ENCODE measurements at places on chromosomes 16 and 17. TPM values are rescaled to one million over a fixed set of nuclear protein-coding genes. Genes with fewer than 3 reads are reported as not detected.

DNA sequence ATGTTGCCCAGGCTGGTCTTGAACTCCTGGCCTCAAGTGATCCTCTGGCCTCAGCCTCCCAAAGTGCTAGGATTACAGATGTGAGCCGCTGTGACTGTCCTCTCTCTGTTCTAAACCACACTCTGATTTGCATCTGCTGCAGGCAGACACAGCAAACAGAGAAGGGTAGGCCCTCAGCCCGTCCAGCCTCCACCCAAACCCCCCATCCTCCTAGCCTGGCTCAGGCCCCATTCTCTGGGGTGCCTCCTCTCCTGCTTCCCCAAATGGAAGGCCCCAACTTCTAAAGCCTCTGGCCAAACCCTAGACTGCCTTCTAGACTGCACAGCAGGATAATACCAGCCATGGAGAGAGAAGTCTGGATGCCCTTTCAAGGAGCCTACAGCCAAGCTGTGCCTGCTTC lies 4.1 kb upstream of the GFAP start:
- DNase-seq, result no peak
- no peaks in the 10 kb centered on the region for H3K36me3 ChIP-seq
- no peaks in the 10 kb centered on the region for H3K4me1 ChIP-seq
- no peaks in the 10 kb centered on the region for H3K27me3 ChIP-seq

DNA sequence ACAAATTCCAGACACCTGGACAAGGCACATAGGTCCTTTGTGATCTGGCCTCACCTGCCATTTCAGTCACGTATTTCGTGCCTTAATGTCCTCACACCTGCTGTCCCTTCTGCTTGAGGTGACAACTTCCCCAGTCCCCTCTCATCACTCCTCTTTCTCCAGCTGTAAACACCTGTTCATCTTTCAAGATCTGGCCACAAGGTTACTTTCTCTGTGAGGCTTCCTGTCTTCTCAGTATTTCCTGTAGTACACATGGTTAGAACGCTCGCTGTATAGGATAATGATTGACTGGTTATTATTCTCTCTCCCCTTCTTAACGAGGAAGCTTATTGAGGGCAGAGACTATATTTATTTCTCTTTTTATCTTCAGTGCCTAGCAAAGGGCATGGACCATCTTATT lies 74.5 kb upstream of the PMFBP1 start:
- no peak overlapping the region for H3K27ac ChIP-seq
- no peaks in the 10 kb centered on the region for H3K27me3 ChIP-seq
- H3K4me3 ChIP-seq, result no peak overlapping the region

- no peaks in the 10 kb centered on the region for H3K4me1 ChIP-seq
- H3K4me3 ChIP-seq, result no peak overlapping the region
- no peaks in the 10 kb centered on the region for H3K36me3 ChIP-seq
Measured at GRCh38 chr16:56258508-56259424, 67.5 kb downstream of the GNAO1 start.

The KRTAP3-1 gene
- total RNA-seq, result not detected

- H3K36me3 ChIP-seq, result peaks cover 23% of the 10 kb centered on the region
- no peaks in the 10 kb centered on the region for H3K27me3 ChIP-seq
- DNase-seq, result no peak
- H3K4me1 ChIP-seq, result peaks cover 6% of the 10 kb centered on the region
- peak overlapping the region; percentile 96 for H3K27ac ChIP-seq
Measured at GRCh38 chr17:63772801-63773271, 561 bp downstream of the CCDC47 start.

DNA sequence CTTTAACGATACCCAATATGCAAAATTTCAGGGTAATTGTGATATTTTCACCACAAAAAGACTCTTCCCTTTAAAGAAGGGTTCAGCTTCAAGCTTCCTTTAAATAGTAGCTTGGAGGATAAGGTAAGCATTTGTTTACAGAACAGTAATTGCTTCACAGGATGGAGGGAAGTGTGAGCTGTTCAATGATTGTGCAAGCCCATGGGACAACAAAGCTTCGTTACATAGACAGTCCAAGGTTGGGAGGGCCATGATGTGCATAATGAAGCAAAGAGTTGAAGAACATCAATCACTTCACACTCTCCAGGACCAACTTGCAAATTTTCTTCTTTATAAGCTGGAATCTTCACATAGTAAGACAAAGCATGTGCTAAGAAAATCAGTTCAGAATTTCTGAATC lies 145.0 kb upstream of the ASIC2 start:
- no peaks in the 10 kb centered on the region for H3K27me3 ChIP-seq
- no peaks in the 10 kb centered on the region for H3K4me1 ChIP-seq
- H3K36me3 ChIP-seq, result no peaks in the 10 kb centered on the region

- no peaks in the 10 kb centered on the region for H3K36me3 ChIP-seq
- H3K27me3 ChIP-seq, result no peaks in the 10 kb centered on the region
- H3K27ac ChIP-seq, result no peak overlapping the region
- no peak overlapping the region for H3K4me3 ChIP-seq
- H3K4me1 ChIP-seq, result peaks cover 44% of the 10 kb centered on the region
Measured at GRCh38 chr17:76532072-76532651, 5.3 kb downstream of the CYGB start.

The AANAT gene
- total RNA-seq, result not detected

The FBXL16 gene
- total RNA-seq, result 28.0 TPM

- no peak overlapping the region for H3K27ac ChIP-seq
- H3K4me3 ChIP-seq, result no peak overlapping the region
- H3K36me3 ChIP-seq, result no peaks in the 10 kb centered on the region
- H3K4me1 ChIP-seq, result no peaks in the 10 kb centered on the region
Measured at GRCh38 chr17:19727501-19728078, 11.2 kb upstream of the SLC47A2 start.

DNA sequence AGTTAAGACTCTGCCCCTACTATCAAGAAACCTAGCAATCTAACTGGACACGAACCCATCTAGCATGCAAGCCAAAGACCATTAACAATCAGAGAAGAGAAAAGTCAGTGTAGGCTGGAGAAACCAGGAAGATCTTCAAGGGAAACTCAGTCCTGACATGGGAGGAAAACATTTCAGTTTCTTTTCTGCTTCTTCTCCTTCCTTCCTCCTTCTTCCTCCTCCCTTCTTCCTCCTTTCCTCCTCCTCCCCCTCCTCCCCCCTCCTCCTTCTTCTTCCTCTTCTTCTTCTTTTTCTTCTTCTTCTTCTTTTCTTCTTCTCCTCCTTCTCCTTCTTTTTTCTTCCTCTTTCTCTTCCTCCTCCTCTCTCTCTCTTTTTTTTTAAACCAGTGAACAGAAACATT lies 29.6 kb upstream of the SHISA9 start:
- no peak for DNase-seq
- H3K27me3 ChIP-seq, result no peaks in the 10 kb centered on the region

The C17orf50 gene
- total RNA-seq, result not detected

DNA sequence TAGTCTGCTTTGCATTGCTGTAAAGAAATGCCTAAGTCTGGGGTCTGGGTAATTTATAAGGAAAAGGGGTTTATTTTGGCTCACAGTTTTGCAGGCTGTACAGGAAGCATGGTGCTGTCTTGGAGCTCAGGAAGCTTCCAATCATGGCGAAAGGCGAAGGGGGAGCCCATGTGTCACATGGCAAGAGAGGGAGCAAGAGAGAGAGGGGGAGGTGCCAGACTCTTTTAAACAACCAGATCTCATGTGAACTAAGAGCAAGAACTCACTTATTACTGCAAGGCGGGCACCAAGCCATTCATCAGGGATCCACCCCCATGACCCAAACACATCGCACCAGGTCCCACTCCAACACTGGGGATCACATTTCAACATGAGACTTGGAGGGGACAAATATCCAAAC lies 148.2 kb upstream of the HS3ST2 start:
- no peaks in the 10 kb centered on the region for H3K4me1 ChIP-seq
- H3K27ac ChIP-seq, result no peak overlapping the region
- H3K36me3 ChIP-seq, result no peaks in the 10 kb centered on the region
- DNase-seq, result no peak
- peaks cover 23% of the 10 kb centered on the region for H3K27me3 ChIP-seq

The LRRC3C gene
- total RNA-seq, result not detected

DNA sequence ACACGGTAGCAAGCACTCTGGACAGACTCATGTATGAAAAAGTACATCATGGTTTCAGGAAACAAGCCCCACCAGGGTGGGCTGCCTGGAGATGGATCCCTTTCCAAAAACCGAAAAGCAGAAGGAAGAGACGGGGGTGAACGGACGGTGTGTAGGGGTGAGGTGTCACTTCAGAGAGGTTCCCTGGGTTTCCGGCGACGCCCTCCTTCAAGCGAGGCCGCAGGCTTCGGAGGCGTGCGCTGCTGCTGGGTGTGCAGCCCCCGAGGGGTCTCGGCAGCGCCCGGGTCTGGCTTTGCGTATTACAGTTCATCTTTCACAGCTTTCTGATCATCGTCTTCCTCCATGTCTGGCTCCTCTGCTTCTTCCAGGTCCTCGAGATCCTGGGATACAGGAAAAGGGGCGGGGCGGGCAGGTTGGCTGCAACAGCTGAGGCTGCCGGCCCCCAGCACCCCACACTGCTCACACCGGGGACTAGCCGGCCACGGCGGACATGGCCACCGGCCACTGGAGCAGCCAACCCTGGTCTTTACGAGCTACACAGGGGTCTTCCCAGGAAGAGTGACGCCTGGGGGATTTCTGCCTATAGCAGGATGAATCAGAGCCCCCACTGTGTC lies 9.0 kb upstream of the PPP1R27 start:
- no peak for DNase-seq
- no peak overlapping the region for H3K27ac ChIP-seq
- H3K36me3 ChIP-seq, result peaks cover 5% of the 10 kb centered on the region
- H3K4me1 ChIP-seq, result 0 out of 2 replicates have a peak, but pooled peaks cover 4% of the 10 kb centered on the region
- no peak overlapping the region for H3K4me3 ChIP-seq

GRCh38 chr17:32267690-32268205 lies 2.1 kb downstream of the RHBDL3 start:
- H3K4me1 ChIP-seq, result peaks cover 5% of the 10 kb centered on the region
- no peaks in the 10 kb centered on the region for H3K36me3 ChIP-seq
- H3K27ac ChIP-seq, result no peak overlapping the region
- peaks cover 14% of the 10 kb centered on the region for H3K27me3 ChIP-seq
- no peak overlapping the region for H3K4me3 ChIP-seq
- DNase-seq, result no peak

DNA sequence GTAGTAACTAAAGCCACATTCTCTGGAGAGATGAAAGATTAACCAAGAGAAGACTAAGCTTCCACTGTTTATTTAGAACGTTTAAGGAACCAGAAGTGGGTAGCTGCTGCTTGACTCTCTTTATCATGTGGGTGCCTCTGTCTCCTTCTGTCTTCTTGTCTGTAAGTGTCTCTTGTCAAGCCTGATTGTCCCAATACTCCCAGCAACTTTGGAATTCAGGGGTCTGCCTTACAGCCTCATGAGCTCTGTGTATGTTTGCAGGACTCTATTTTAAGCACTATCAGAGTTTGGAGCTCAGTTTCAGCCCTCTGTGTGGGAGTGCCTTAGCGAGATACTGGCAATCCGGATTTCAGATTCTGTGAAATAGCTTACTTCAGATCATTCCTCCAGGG lies 29.3 kb upstream of the SPACA3 start:
- DNase-seq, result no peak
- no peak overlapping the region for H3K4me3 ChIP-seq
- H3K27ac ChIP-seq, result no peak overlapping the region
- H3K36me3 ChIP-seq, result no peaks in the 10 kb centered on the region
- no peaks in the 10 kb centered on the region for H3K4me1 ChIP-seq

DNA sequence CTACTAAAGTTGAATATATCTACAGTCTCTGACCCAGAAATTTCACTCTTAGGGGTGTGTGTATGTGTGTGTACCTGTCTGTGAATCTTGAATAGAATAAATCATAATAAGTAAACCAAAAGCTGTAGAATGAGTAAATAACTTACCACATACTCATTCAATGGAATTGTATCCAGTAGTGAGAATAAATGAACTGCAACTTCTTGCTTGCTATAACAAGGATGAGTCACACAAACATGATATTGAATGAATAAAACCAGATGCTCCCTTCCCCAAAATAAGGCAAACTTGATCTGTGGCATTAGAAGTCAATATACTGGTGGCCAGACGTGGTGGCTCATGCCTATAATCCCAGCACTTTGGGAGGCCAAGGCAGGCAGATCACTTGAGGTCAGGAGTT lies 259.8 kb upstream of the MON1B start:
- DNase-seq, result no peak
- no peak overlapping the region for H3K4me3 ChIP-seq
- no peak overlapping the region for H3K27ac ChIP-seq
- H3K4me1 ChIP-seq, result no peaks in the 10 kb centered on the region

The G6PC1 gene
- 0.08 TPM for total RNA-seq

DNA sequence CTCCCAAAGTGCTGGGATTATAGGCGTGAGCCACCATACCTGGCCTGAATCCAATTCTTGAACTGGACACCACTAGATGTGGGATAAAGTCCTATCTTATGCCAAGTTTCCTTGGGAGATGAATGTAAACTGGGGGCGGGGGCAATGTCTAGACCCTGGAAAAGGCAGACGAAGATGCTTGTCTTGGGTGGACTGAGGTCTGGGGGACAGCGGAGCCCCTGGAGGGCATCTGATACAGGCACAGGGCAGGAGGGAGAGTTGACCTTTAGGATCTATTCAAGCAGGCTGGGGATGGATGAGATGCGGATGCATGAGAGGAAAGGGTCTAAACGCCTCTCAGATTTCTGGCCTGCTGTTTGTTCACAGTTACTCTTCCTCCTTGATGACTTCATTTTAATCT lies 11.7 kb downstream of the C1QTNF1 start:
- no peaks in the 10 kb centered on the region for H3K27me3 ChIP-seq
- H3K36me3 ChIP-seq, result no peaks in the 10 kb centered on the region
- no peak for DNase-seq
- 0 out of 2 replicates have a peak, but pooled peaks cover 5% of the 10 kb centered on the region for H3K4me1 ChIP-seq
- H3K4me3 ChIP-seq, result no peak overlapping the region

GRCh38 chr17:60135151-60135950 lies 14.4 kb upstream of the CA4 start:
- H3K27me3 ChIP-seq, result no peaks in the 10 kb centered on the region
- DNase-seq, result peak; percentile 54
- H3K4me1 ChIP-seq, result no peaks in the 10 kb centered on the region

GRCh38 chr17:81961087-81961511 lies at the start of gene NOTUM:
Gene NOTUM (minus strand): TSS chr17:81961187. CDS start chr17:81960909, 278 bp downstream.
- peaks cover 5% of the 10 kb centered on the region for H3K36me3 ChIP-seq
- H3K4me3 ChIP-seq, result peak within 1 kb of the TSS; percentile 51
- DNase-seq, result no peak
- peaks cover 6% of the 10 kb centered on the region for H3K4me1 ChIP-seq
- H3K27ac ChIP-seq, result peak within 1 kb of the TSS; percentile 54

The OR4D1 gene
- 0.05 TPM for total RNA-seq

The CCL1 gene
- total RNA-seq, result not detected

GRCh38 chr17:16489431-16489830 lies 2.6 kb downstream of the LRRC75A start:
- H3K36me3 ChIP-seq, result no peaks in the 10 kb centered on the region
- H3K4me1 ChIP-seq, result peaks cover 4% of the 10 kb centered on the region
- H3K27me3 ChIP-seq, result no peaks in the 10 kb centered on the region

- H3K27ac ChIP-seq, result no peak overlapping the region
- H3K27me3 ChIP-seq, result peaks cover 49% of the 10 kb centered on the region
- no peak overlapping the region for H3K4me3 ChIP-seq
- H3K36me3 ChIP-seq, result no peaks in the 10 kb centered on the region
- DNase-seq, result no peak
Measured at GRCh38 chr17:77692571-77693161, 265.8 kb upstream of the TNRC6C start.

- no peak for DNase-seq
- peaks cover 5% of the 10 kb centered on the region for H3K36me3 ChIP-seq
- H3K27ac ChIP-seq, result no peak overlapping the region
- H3K27me3 ChIP-seq, result no peaks in the 10 kb centered on the region
- 0 out of 2 replicates have a peak, but pooled peaks cover 4% of the 10 kb centered on the region for H3K4me1 ChIP-seq
Measured at GRCh38 chr17:81841866-81842265, 7.0 kb upstream of the PPP1R27 start.

GRCh38 chr16:87123356-87124001 lies 193.7 kb downstream of the C16orf95 start:
- no peaks in the 10 kb centered on the region for H3K36me3 ChIP-seq
- H3K4me3 ChIP-seq, result no peak overlapping the region
- no peaks in the 10 kb centered on the region for H3K4me1 ChIP-seq
- H3K27ac ChIP-seq, result no peak overlapping the region
- no peaks in the 10 kb centered on the region for H3K27me3 ChIP-seq
- DNase-seq, result no peak
